GM20000 (cell line): ENCODE measurements at places on chromosomes 3 and 15.

DNA sequence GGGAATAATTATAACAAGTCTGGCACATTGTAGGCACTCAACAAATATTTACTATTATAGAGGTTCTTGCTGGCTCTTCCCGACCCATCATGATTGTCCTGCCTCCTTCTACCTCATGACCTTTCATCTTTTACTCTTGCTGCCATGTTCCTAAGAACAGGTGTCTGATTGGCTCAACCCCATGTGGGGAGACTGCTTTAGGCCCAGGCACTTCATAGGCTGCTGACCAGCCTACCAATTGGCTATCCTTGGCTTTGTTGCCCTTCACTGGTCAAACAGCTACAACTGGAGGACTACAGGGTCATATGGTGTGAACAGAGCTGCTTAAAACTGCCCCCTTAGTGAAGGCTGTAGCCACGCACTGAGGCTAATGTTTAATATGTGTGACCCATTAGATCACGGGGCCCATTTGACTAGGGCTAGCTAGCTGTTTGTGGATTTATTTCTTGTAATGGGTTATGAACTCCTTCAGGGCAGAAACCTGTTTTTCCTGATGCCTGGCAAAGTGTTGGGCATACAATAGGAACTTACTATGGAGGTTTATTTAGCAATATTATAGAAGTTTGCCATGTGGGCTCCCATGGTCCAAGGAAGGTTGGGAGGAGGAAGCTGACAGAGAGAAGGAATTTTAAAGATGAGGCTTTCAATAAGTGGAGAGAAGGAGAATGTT, 239.9 kb upstream of the TBC1D5 start:
- DNase-seq: no peak

GRCh38 chr3:12470111-12470510, 14.2 kb upstream of the TSEN2 start:
- DNase-seq: no peak

- no peak for DNase-seq
Observed at GRCh38 chr3:83807511-83807910, 1151.3 kb upstream of the CADM2 start.

DNA sequence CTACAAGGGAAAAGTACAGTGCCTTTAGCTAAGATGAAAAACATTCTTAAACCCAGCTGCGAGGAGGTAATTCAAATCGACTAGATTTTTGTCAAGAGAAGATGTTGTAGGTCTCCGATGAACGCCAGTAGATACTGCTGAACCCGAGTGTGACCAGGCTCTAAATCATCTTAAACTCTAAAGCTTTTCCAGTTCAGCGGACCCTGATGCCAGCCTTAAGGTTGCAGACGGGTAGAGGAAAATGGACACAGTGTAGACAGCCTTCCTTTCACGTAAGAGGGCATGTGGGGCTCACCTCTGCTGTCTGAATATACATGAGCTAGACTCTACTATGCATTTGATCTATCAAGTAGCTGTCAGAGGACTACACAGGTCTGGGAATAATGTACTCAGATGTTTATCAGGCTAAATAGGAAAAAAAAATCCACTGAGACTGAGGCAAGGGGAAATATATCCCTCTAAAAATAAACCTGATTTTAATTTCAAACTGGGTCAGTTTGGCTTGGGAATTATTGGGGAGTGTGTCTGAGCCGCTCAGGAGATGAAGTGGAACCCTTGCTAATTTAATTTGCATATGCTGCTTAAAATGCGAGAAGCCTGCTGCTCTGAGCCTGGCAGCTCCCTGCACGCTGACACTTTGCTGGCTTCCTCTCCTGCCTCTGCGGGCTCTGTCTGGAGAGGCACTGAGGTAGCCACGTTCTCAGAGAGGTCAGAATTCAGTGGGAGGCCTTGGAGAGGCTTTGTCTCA, 151.9 kb downstream of the CADPS start:
- no peak for DNase-seq

DNA sequence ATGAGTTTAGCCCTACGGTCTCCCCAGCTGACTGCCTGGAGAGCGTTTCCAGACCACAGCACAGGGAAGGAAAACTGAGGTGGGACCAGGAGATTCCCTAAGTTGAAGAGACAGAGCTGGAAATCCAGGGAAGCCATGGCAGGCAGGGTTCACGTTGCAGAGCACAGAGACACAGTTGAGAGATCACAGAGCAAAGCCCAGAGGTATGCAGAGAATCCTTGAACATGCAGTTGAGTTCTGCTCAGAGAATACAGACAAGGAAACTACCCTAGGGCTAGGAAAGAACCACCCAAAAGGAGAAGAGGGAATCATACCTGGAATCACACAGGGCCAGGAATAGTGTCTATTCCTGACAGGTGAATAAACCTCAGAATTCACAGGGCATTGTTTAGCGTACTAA, 14.3 kb downstream of the SLC28A1 start:
- DNase-seq: no peak

DNA sequence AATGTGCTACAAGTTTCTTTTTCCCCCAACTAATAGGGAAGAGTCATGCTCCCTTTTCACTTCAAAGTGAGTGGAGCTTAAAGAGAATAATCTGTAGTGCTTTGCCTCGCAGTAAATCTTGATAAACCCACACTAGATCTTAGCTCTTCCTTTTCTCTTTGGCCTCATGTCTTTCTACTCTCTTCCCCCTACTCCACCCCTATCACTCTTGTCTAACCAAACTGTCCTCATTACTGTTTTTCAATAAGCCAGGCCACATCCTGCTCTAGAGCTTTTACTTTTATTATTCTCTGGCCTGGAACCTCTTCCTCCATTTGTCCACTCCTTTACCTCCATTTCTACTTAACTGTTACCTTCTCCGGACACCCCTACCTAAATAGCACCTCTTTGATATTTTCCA, 291.0 kb upstream of the SATB1 start:
- no peak for DNase-seq

DNA sequence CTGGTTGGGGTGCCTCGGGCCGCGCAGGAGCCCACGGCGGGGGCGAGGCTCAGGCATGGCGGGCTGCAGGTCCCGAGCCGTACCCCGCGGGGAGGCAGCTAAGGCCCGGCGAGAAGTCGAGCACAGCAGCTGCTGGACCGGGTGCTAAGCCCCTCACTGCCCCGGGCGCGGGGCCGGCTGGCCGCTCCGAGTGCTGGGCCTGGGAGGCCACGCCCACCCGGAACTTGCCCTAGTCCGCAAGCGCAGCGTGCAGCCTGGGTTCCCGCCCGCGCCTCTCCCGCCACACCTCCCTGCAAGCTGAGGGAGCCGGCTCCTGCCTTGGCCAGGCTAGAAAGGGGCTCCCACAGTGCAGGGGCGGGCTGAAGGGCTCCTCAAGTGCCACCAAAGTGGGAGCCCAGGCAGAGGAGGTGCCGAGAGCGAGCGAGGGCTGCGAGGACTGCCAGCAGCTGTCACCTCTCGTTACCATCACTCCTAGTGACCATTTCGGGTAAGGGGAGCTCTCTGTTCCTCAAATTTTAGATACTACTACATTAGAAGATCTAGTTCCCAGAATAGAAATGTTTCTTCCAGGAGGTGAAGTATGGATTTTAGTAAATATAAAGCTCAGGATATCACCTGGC, 417.0 kb upstream of the AGTR1 start:
- no peak for DNase-seq

GRCh38 chr3:180059356-180059755, 22.6 kb upstream of the PEX5L start:
- DNase-seq: no peak

DNA sequence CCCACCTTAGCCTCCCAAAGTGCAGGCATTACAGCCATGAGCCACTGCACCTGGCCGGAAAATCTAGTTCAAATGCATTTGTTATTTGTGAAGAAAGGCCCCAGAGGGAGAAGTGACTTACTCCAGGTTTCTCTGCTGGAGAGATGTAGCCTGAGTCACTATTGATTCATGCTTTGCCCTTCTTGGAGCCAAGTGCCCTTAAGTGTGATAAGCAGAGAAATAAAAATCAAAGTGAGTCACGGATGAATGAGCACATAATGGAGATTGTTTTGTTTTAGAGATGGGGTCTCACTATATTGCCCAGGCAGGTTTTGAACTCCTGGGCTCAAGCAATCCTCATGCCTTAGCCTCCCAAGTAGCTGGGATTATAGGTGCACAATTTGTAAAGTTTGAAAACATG, 33.1 kb downstream of the CDC25A start:
- DNase-seq: no peak

DNA sequence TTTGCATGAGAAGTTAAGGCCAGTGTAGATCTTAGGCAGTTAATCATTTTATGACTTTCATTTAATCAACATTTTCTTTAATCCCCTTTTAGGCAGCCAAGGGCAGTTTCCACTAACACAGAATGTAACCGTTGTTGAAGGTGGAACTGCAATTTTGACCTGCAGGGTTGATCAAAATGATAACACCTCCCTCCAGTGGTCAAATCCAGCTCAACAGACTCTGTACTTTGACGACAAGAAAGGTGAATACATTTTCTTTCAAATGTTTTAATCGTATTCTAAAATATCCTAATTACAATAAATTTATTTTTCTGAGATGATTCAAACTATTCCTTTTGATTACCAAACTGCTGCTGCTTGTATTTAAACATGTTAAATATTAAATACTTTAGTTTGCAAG, 843.2 kb downstream of the CADM2 start:
- no peak for DNase-seq

GRCh38 chr15:52678468-52679231, 538 bp downstream of the ATOSA start:
- DNase-seq: peak; percentile 44

DNA sequence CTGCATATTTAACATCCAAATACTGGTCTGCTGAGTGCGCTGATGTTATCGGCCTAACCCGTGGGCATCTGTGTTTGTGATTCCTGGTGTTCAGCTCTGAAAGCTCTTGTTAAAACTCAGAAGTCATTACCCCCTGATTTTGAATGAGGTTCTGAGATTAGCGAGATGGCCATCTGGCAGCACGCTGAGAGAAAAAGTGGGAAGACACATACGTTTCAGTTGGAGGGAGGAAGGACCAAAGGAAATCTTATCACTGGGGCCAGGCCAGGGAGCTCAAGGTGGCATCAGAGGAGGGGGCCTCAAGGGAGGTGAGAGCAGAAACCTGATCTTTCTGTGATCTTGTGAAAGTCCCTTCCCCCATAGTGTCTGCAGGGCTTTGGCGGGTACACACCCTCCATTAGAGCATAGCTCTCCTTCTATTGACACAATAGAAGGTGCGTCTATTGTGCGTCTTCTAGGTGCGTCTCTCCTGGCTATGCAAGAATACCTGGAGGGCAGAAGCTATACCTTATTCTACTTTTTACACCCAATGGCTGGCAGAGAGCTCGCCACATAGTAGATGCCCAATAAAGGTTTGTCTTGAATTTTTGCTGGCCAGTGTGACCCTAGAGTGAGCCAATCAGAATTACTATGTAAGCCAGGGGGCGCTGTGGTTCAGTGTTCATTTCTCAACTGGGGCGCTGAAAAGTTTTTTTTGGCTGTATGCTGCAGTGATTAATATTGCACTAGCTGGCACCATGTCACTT, 182.4 kb downstream of the SHQ1 start:
- peak; percentile 67 for DNase-seq

GRCh38 chr15:75648156-75649000, 666 bp downstream of the SNX33 start:
- no peak for DNase-seq

GRCh38 chr15:78222745-78223395, 11.5 kb downstream of the ACSBG1 start:
- DNase-seq: no peak

GRCh38 chr15:74598126-74598842, 17.4 kb upstream of the CLK3 start:
- DNase-seq: peak; percentile 96
